ENCODE measurements at places on chromosomes 7 and 10.

- DNase-seq: no peak
These were observed 168.9 kb upstream of the ASAH2 start for GRCh38 chr10:50420196-50420595.

GRCh38 chr7:120997882-120998474 is 9.5 kb downstream of the CPED1 start:
- no peak for DNase-seq

DNA sequence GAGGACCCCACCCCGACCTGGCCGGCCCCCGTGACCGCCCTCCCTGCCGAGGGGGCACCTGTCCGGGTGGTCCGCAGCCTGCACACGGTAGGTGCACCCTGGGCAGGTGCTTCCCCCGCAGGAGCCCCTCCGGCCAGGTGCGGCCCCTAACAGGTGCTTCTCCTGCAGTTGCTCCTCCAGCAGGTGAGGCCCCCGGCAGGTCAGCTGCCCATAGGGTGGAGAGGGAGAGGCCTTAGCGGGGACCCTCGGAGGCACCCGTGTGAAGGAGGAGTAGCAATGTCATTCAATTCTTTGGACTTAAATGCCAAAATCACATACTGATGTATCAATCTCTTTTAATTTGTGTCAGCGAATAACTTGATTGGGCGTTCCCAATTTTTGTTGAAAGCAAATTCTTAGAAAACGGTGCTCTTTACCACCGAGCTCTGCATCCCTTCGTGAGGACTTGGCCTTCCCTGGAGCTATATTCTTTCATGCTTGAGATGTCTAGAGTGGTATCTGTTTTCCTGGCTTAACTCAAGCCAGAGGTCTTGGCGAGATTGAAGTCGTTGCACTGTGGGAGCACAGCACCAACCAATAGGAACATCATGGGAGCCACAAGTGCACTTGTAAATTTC is 738 bp upstream of the NCAPG2 start:
- DNase-seq: no peak

DNA sequence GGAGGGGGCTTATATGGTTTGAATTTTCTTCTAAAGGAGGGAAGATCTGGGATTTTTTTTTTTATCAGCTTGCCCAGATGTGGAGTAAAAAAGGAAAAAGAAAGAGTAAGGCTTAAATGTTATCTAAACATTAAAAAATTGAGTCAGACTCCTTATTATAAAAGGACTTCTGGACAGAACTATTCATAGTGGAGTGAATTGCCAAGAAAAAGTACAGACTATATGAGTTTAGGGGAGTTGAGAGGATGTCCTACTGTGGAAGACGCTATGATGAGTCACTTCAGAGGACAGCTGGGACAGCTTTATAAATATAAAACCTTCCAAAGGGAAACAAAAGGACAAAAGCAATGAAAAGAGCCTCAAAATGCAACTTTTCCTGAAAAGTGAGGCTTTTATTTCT is 73.0 kb downstream of the TFPI2 start:
- DNase-seq: no peak

DNA sequence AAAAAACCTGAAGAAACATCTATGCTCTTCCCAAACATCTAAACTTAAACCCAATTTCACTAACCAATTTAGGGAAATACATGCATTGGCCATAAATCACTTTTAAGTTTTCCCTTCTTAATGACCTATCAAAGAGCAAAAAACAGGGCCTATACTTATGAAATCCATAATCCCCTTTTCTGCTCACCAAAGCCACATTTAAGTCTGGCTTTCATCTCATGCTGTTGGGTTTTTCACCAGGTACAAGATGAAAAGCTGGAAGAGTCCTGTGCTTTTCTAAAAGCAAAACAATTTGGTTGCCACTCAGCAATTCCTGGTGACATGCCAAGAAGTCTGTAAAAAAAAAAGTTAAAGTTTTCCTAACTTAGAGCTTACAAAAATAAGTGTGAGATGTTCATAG is 92.6 kb downstream of the HPSE2 start:
- DNase-seq: no peak

DNA sequence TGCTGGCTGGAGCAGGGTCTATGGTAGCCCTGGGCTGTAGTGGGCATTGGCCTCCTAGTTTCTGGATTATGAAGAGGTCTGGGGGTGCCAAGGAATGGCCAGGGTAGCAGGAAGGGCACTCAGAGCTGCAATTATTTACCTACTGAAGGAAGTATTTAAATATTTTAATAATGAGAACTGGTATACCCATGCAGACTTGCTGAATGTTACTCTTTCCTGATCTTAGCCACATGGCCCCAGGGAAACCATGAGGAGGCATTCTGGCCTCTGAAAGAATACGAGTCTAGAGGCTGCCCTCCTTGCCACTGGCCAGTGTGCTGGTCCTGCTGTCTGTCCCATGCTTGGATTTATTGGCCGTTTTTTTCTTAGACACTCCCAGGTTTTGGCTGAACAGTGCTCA is 599.7 kb downstream of the LRMDA start:
- DNase-seq: no peak

- no peak for DNase-seq
These were observed 130.8 kb downstream of the CALN1 start for GRCh38 chr7:72281308-72281707.

- DNase-seq: no peak
These were observed 128.6 kb downstream of the SKIDA1 start for GRCh38 chr10:21396889-21397288.
